ENCODE measurements at places on chromosomes 2 and 18.

GRCh38 chr2:66573821-66574233 is 138.9 kb downstream of the MEIS1 start:
- no peak for DNase-seq

- DNase-seq: no peak
Observed at GRCh38 chr2:143934626-143935481, 585.1 kb downstream of the ZEB2 start.

GRCh38 chr18:64090876-64091275 is 58.0 kb downstream of the LINC00305 start:
- no peak for DNase-seq

- DNase-seq: no peak
Observed at GRCh38 chr18:46265196-46266156, 161.3 kb downstream of the HAUS1 start.

- no peak for DNase-seq
Observed at GRCh38 chr2:189553504-189554088, 27.0 kb downstream of the SLC40A1 start.

GRCh38 chr18:70413455-70413854 is 124.6 kb downstream of the SOCS6 start:
- no peak for DNase-seq

DNA sequence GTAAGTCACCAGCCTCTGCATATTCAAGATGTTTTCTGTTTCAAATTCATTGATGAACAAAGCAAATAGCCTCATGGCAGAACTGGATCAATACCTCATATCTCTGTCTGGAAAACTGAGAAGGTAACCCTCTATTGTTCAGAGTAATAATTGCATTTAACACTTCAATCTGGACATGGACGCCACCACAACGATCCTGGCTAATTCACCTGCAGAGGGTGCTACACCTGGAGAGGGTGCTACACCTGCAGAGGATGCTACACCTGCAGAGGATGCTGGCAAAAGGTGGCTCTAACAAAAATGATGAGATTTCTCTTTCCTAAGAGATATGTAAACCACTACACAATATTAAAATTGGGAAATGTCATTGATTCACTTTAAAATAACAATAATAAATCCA is 183.1 kb upstream of the HNRNPA3 start:
- DNase-seq: no peak

- DNase-seq: no peak
Observed at GRCh38 chr18:22563164-22563583, 145.5 kb upstream of the CTAGE1 start.

DNA sequence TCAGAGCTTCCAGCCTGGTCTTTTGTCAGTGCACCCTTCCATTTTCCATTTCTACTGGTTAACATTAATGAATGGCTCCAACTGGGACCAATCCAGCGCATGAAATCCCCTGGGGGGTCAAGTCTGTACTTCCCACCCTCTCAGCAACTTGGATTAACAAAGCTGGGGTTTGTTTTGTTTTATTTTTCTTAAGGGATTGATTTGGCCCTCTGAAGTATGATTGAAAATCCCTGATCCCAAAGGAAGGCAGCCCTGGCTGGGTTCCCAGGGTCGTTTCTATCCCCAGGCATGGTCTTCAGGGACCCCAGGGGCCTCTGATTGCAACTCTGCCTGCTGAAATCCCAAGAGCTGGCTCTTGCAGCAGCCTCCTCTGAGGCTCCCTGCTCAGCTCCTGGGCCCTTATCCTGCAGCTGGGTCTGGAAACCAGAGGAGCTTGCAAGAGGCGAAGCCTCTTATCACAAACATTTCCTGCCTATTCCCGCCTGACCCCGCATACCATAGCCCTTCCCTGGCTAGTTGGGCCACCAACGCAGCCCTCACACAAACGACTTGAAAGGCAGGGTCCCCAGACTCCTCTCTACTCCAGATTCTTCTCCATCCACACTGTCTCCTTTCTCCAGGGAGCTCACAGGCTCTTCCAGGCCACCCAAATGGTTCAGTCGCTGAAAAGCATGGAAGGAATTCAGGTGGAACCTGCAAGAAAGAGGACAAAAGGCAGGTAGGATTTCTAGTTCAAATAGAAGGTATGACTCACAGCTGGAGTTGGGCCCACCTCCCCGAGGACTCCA is 109.7 kb upstream of the PKDCC start:
- DNase-seq: no peak

DNA sequence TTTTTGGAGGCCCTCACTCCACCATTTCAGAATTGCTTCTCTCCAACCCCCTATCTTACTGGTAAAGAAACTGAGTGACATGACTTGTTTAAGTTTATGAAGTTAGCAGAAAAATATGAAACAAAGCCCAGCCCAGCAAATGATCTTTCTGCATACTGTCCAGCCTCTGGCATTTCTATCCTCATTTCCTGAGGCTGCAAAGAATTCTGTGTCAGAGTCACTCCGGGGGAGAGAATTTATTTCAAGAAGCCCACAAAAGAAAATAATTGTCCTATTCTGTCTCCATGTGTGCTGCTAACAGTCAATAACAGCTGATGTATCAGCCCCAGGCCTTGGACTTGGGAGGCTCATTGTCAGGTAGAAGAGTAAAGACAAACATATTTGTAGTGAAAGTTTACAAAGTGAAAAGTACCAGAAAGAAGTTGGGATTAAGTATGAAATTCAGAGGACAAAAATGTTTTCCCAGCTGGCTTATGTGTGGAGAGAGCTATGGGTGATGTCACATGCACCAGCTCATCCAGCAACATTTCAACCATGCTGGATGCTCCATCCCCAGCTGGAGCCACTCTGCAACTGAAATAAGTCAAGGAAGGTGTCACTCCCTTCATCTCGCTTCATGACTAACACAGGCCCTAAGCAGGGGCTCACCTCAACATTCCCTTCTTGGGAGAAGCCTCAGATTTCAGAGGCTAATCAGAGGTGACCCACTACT is 42.3 kb downstream of the TRABD2A start:
- no peak for DNase-seq

- DNase-seq: no peak
Observed at GRCh38 chr2:85215448-85216401, 82.5 kb downstream of the TCF7L1 start.

DNA sequence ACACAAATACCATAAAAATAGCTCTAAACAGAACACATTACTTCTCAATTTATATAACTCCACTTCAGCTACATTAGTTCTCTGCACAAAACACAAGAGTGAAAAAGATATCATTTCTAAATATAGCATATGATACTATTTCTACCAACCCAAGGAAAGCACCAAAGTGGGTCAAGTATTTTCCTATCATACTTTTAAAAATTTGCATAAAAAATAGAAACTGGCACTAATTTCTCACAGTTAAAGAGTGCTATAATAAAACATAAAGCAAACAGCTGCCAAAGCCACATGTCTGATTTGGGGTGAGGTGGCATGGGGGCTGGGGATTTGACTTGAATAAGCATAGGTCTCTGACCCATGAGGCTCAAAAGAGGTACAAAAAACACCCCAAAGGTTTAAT is 61.5 kb downstream of the BARD1 start:
- DNase-seq: no peak

- DNase-seq: no peak
Observed at GRCh38 chr18:76379226-76380126, 115.6 kb downstream of the ZNF516 start.

- peak; percentile 39 for DNase-seq
Observed at GRCh38 chr2:79887747-79888374, 375.0 kb downstream of the CTNNA2 start.

DNA sequence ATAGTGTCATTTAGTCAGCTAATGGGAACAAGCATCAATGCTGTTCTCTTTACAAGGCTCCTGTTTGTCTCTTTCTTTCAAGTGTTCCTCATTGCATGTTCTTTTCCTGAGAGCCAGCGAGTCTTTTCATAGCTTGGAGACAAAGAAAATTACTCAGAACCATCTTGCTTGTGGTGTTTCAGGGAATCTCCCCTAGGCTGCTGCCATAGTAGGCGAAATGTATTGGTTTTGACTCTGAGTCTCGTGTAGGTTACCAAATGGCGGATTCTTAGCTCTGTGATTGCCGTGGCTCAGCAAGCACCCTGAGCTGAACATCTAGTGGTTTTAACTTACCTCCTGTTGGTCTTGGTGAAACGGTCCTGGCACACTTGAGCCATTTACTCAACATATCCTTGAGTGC is 68.7 kb downstream of the RHBDD1 start:
- DNase-seq: peak; percentile 36

GRCh38 chr18:21099442-21099841 is 12.2 kb downstream of the ROCK1 start:
- DNase-seq: peak; percentile 66

GRCh38 chr2:207467716-207468347 is 61.9 kb upstream of the CREB1 start:
- no peak for DNase-seq

GRCh38 chr2:222483513-222484039 is 59.2 kb downstream of the SGPP2 start:
- peak; percentile 9 for DNase-seq

DNA sequence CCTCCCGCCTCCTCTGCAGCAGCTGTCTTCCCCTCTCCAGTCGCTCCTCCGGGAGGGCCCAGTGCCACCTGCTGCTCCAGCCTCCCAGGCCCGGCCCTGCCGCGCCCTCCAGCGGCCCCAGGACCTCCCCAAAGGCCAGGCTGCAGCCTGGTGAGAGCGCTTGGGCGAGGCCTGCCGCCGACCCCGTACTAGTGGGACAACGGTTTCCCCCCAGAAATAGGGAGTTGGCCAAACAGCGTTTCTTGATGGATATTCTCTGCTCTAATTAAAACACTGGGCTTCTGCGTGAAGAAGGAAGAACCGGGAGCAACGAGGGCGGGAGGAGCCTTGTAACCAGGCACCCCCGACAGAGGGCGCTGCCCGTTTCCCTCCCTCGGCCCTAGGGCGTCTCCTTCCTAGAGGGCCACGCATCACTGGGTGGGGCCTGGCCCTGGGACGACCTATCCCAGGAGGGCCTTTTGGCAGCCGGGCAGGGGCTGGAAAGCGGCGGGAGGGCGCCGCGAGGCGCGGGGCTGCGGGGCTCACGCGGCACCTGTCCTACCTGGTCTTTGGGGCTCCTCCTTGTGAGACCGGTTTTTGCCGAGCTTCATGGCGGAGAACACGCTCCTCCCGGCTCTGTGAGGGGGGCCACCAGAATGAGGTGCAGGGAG is 25.4 kb upstream of the OTOF start:
- peak; percentile 62 for DNase-seq

GRCh38 chr18:57194622-57195021 is 47.7 kb downstream of the BOD1L2 start:
- no peak for DNase-seq

- DNase-seq: peak; percentile 91
Observed at GRCh38 chr2:39492095-39492590, 55.1 kb upstream of the MAP4K3 start.

All from B cell (primary cell).